ENCODE measurements at places on chromosomes 7 and 10. TPM values are rescaled to one million over a fixed set of nuclear protein-coding genes. Genes with fewer than 3 reads are reported as not detected.

Gene OR2A12
- not detected for polyA plus RNA-seq

Gene TEX47
- polyA plus RNA-seq = not detected

Gene PDE6C
- polyA plus RNA-seq = 1.1 TPM

Gene PIP4K2A
- 26.4 TPM for polyA plus RNA-seq

Gene LMTK2
- 7.0 TPM for polyA plus RNA-seq

Gene CAMK2B
- polyA plus RNA-seq = 1,562 TPM

Gene ACSL5
- 18.5 TPM for polyA plus RNA-seq

Gene MSMB
- polyA plus RNA-seq = not detected

GRCh38 chr7:92158660-92159575 lies 20.0 kb downstream of the LRRD1 start:
- DNase-seq = no peak

GRCh38 chr7:85685901-85686300 lies 499.0 kb upstream of the SEMA3D start:
- DNase-seq = no peak

- DNase-seq = no peak
These were observed 15.9 kb upstream of the C10orf53 start for GRCh38 chr10:49663596-49663995.

- no peak for DNase-seq
These were observed 5.7 kb upstream of the ARPC1B start for GRCh38 chr7:99368750-99369389.

DNA sequence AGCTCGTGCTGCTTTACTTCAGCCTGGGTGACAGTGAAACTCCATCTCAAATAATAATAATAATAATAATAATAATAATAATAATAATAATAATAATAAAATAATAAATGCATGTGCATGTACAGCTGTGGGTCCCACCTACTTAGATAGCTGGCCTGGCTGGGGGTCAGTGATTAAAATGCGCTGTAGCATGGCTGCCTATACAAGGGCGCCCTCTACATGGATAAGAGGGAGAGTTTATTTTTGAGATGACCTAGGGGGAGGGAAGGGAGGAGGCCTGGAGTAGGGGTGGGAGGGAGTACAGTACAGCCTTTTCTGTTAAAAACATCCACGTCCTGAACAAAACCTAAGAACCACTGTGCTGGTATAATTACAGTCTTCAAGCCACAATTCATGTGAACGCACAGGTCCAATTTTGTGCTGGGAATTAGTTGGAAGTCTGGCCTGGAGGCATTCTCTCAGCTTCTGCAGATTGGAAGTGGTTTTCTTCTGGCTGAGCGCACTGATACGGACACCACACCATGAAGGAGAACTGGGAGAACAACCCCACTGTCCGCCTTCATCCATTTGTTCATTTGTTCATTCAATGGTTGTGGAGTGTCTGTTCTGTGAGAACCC lies 146.5 kb downstream of the TMEM178B start:
- no peak for DNase-seq

- DNase-seq = no peak
These were observed 3.2 kb upstream of the NRBF2 start for GRCh38 chr10:63129888-63130287.

- DNase-seq = no peak
These were observed 301.6 kb upstream of the HPS1 start for GRCh38 chr10:98748298-98748697.

DNA sequence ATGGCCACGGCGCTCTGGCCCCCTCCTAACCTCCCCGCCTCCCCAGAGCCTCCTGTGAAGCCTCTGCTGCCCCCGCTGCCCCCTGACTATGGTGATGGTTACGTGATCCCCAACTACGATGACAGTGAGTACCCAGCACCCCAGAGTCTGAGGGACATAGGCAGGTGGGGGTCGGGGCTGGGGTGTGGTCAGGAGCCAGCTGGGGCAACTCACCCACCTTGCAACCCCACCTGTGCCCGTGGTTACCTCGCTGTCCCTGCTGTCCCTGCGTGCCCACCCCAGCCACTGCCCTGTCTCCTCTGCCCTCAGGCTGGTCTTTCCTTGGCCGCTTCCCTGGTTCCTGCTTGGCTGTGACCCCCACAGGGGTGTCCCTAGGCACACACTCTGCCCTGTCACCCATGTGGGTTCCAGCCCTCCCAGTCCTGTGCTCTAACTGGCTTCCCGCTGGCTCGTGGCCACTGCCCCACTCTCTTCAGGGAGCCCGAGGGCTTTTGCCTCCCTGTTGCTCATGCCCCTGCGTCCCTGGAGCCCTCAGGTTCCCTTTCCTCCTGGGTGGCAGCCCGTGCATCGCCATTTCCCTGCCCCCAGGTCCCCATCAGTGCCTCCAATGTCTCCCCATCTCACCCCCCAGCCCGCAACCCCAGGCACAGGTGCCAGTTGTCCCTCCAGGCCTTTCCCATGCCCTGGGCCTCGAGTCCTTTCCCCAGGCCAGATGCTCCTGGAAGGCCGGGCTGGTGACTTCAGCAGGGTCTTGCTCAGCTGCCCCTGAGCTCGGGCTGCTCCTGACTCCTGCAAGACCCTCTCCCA lies 4.0 kb downstream of the AEBP1 start:
- DNase-seq = no peak

GRCh38 chr7:4787947-4788626 lies 12.7 kb downstream of the AP5Z1 start:
- DNase-seq = no peak

DNA sequence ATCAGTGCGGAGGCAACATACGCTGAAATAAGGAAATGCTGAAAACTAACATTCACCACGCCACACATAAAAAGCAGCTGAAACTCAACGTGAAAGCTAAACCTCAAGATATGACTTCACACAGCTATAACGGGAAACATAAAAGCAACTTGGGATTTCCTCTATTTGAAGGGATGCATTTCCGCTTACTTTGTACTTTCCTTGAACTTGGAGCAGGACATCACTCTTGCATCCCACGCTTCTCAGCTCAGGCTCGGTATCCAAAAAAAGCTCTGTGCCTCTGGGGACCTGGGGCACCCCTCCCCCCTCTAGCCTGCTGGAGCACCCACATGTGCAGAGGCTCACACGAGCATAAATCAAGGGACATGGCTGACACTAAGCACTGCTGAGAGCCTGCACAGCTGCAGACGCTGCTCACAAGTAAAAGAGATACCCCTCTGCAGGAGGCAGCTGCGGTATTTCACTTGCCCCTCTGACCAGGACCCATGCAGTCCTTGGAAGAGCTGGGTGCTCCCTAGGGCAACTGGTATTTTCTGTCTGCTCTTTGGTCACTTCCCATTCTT lies 34.2 kb downstream of the PARD3 start:
- peak; percentile 77 for DNase-seq

DNA sequence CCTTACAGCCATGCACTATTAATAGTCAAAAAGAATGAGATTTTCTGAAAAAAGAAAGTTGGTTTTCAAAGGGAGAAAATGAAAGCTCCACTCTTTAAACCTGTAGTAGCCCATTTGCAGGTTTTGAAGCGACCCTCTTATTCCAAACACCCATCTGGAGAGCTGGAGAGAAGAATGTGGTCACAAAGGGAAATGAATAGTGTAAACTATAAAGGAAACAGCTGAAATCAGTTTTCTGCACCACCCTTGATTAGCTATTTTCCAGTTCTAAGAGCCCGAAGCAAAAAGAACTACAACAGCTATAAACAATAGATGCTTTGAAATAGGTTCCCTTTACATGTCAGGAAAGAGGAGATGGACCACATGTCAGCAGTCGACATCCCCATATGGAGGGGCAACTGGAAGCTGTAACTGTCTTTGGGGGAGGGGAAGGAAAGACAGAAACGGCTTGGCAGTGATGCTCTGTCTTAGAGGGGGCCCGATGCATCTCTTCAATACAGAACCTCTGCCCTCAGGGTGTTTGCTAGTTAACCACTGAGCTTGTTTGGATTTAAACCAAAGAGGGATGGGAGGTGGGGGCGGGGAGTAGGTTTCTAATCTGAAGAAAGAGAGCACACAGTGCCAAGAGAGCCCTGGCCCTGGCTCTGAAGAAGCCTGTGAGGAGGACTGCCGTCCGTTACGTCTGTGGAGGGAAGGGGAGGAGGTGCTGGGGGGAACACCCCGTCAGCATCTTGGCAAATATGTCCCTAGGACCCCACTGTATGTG lies 55.3 kb downstream of the CPVL start:
- peak; percentile 36 for DNase-seq

DNA sequence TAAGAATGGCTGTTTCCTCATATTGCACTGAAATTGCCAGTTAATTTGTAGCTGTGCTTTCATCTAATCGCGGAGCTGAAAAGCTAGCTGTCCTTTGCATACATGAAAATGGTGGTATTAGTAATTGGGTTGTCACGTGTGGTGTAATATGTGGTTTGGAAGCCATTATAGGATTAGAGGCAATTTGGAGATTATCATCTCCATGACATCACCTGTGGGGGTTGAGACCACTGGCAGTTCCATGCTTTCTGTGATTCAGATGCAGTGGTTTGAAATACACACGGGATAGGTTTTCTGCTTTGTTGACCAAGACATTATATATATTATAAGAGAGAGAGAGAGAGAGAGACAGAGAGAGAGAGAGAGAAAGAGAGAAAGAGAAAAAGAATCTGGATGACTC lies 180.8 kb downstream of the RAB11FIP2 start:
- no peak for DNase-seq

- DNase-seq = no peak
These were observed 191.6 kb downstream of the TEX36 start for GRCh38 chr10:125491381-125491780.

DNA sequence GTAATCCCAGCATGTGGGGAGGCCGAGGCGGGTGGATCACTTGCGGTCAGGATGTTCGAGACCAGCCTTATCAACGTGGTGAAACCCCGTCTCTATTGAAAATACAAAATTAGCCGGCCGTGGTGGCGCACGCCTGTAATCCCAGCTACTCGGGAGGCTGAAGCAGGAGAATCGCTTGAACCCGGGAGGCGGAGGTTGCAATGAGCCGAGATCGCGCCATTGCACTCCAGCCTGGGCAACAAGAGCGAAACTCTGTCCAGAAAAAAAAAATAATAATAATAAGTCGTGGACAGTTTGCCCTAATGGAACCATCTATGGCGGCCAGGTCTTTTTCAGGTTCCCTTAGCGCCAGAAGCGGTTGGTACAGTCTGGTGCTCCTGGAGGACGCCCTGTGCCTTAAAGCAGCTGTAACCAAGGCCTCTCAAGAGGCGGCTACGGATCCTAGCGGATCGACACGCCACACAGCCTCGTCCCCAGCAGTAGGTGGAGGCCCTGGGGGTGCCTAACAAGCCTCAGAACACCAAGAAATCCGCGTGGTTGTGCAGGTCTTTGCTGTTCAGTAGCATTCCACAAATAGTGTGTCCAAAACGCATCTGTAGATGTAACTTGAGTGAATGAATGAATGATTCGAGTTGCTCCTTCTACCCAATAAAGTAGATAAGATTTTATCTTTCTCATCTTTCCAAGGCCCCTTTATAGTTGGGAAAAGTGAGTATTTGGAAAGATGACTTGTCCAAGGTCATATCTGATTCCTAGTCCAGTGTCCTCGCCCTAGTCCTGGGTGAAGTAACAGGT lies 982 bp downstream of the PGAM1 start:
- no peak for DNase-seq

- no peak for DNase-seq
These were observed 133.2 kb upstream of the C7orf33 start for GRCh38 chr7:148457310-148457921.

- DNase-seq = no peak
These were observed 590.2 kb downstream of the SH2D4B start for GRCh38 chr10:81127931-81128330.

GRCh38 chr7:40721342-40721949 lies 586.6 kb downstream of the SUGCT start:
- no peak for DNase-seq

DNA sequence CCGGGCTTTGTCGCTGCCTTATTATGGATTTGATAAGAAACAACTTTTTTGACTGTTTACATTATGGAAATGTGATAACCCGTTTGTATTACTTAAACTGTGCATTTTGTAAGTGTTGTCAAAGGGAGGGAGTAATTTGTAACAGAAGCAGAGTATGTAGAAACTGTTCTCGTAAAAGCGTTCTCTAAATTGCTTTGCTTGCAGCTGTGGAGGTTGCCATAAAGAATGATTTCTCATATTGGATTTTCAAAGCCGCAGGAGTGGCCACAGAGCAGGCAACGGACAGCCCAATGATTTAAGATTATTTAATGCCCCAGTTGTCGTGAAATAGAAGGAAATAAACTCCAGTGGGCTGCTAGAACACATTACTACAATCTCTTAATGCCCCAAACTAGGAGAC lies 114.0 kb upstream of the INSYN2A start:
- no peak for DNase-seq

DNA sequence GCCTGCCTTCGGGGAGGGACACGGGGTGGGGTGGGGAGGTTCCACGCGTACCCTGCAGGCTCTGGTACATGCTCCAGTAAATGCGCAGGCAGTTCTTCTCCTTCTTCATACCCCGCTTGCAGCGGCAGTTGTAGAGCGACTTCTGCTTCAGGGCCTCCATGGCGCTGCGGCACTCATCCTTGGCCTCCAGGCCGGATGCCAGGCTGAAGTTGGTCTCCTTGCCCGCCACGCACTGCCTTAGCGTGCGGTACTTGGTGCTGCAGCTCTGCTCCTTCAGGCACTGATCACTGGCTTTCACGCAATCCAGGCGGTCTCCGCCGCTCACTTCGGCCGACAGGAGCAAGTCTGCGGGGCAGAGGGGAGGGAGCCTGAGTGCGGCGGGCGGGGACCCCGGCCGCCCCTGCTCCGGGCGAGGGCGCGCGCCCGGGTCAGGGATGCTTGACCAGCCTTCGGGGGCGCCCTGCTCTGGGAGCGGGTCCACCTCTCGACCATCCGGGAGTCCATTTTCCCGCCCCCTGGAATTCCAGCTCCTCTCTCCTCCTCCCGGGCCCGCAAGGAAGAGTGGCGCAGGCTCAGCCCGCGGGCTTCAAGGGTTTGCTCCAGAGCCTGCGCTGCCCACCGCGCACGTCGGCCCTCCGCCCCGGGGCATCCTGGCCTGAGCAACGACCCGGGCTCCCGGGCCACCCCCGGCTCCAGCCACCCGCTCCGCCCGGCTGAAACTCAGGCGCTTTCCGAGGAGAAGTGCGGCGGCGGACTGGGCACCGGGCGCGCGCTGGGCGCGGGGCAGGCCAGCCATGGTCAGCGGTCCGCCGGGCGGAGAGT lies 2.0 kb downstream of the GFRA1 start:
- peak; percentile 35 for DNase-seq

DNA sequence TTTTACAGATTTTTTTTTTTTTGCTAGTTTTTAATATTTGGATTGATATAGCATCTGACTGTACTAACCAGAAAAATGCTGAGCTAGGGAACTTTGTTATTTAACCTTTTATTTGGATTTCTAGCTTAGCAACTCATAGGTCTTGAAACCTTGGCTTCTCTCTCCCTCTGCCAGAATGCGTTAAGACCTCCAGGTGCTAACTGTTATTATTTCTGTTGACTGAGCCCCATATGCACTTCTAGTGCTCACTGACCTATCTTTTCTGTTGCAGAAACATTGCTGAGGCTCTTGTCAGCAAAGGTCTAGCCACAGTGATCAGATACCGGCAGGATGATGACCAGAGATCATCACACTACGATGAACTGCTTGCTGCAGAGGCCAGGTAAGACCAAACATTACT lies 143.6 kb downstream of the LRRC4 start:
- DNase-seq = no peak

DNA sequence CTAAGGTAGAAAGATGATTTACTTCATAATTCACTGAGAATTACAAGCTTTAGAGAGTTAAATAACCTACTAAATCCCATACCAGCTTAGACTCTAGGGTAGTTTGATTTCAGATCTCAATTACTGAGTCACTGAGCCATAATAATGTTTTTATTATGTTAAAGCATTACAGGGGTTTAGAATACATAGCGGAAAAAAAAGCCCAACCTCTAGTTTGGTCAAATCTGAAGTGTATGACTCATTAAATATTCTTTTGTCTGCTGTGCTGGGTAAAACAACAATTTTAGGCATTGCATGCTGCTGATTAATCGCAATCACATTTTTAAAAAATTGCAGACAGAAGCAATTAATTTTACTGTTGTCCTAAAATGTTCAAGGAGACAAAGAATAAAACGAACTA lies 48.5 kb downstream of the MALRD1 start:
- DNase-seq = no peak

Data from muscle of arm (tissue), 14 donors.